ENCODE measurements at places on chromosomes 13 and 19.

DNA sequence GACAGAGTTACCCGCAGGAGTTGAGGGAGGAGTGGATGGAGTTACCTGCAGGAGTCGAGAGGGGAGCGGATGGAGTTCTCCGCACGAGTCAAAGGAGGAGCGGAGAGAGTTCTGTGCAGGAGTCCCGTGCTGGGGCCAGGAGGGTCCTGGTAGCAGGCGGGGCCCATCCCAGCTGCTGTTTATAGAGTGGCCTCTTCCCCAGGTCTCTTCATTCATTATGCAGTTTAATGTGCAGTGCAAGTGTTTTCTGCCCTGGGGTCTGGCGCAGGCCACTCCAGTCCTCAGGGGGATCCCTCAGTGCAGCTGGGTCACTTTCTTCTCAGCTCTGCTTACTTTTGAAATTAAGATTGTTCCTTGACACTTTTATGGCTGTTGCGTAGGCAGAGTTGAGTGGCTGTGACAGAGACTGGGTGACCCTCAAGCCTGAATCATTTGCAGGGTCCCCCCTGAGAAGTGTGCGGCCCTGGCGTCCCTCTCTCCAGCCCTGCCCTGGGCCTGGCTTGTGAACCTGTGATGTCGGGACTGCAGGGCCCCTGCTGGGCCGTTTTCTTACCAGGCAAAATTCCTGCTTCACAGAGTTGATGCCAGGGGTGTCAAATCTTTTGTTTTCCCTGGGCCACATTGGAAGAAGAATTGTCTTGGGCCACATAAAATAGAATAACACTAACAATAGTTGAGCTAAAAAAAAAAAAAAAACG lies 17.9 kb downstream of the TFDP1 start:
- DNase-seq = no peak

DNA sequence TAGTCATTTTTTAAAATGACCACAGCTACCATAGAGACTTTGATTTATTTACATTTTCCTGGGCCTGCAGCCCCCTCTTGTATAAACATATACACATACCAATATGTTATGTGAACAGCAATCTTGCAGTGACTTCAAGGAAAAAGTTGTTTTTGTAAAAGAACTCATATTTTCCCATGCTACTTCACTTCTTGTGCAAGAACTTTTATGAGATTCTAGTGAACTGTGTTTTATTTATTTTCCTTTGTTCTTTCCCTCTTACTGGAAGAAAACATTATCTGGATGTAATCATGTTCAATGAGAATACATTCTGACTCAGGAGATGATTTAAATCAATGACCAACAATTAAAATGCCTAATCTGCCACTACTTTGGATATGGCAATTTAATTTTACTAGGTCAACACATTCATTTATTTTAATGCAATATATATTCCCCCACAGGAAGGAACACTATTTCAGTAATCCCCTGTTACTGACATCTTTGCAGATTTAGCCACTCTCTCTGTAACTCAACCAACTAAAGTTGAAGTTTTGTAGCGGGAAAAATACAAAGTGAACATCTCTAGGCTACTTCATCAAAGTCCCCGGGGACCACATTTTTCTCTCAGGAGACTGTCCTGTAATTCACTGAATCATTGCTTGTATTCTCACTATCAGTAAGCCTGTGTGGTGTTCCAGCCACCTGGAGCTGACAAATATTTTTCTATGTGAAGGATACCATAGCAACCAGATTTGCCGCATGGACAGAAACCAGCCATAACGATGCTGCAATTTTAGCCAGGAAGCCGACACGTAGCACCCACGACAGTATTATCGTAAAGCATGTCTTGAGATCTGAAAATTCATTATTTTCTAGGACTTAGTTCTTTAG lies 90.5 kb downstream of the STARD13 start:
- peak; percentile 78 for DNase-seq

GRCh38 chr13:63864171-63864902 lies 2448.7 kb upstream of the PCDH20 start:
- no peak for DNase-seq

- no peak for DNase-seq
These were observed 54.6 kb downstream of the ARHGAP35 start for GRCh38 chr19:46915386-46915785.

DNA sequence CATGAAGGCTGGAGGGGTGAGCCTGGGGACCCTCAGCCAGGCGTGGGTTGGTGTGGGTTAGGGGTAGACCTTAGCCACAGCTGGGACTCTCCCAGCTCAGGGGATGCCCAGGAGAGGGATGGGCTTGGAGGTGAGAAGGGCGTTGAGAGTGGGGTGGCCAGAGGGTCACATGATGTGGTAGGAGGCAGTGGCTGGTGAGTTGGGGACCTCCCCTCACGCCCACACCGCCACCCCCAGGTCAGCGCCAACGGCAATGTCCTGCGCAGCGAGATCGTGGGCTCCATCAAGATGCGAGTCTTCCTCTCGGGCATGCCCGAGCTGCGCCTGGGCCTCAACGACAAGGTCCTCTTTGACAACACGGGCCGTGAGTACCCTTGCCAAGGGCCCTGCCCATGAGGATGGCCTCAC lies 28.5 kb downstream of the AP1M1 start:
- no peak for DNase-seq

DNA sequence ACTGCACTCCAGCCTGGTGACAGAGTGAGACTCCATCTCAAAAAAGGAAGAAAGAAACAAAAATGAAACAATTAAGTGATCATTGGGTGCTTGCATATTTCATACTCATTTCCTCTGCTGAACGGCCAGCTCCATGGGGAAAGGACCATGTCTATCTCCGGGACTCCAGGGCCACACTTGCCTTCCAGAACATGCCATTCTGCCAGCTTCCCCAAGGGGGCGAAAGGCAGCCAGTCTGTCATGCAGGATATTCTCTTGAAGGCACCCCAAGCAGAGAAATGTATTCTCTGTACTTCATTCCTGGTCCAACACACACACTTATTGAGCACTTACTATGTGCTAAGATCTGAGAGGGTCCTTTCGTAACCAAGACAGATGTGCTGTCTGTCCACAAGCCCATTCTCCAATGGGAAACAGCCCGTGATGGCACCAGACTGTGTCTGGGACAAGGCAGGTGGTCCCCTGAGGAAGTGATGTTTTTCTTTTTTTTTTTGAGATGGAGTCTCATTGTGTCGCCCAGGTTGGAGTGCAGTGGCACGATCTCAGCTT lies 10.2 kb upstream of the CARM1 start:
- no peak for DNase-seq

DNA sequence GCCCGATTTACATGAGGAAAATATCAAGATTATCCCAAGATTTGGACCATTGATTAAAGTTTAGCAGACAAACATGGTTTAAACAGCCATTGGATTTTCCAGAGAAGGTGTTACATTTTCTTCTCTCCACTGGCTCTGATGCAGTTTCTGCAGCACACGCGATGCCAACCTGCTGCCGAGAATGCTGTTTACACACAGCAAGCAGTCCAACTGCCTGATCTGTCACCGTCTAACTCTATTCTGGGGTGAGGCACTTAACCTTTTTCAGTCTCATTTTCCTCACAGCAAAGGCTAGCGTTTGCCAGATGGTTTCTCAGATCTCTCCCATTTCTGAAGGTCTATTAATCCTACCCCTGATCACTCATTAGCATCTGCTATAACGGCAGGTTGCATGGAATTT lies 763.5 kb upstream of the GPC6 start:
- no peak for DNase-seq

DNA sequence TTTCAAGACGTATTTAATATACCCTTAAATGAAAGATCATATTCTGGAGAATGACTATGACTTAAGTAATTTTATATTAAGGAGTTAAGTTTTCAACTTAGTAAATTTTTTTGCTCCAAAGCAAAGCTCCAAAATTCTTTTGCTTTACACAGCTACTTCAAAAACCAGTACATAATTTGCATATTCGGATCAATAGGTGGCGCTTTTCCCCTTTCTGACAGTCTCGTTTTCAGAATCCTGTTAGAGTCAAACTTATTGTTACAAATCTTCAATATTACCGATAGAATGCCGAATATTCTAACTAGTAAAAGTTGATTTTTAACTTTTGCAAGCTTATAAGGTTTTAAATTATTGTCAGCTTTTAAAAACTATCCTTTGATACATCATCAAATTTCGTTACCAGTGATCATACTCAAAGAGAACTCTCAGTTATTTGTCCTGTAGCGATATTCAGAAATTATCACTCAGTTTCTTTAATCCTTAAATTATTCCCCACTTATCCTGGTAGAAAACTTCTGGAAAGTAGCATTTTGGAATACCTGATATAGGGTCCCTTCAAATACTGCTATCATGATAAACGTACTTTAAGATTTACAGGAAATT lies 852.7 kb upstream of the KLHL1 start:
- no peak for DNase-seq

DNA sequence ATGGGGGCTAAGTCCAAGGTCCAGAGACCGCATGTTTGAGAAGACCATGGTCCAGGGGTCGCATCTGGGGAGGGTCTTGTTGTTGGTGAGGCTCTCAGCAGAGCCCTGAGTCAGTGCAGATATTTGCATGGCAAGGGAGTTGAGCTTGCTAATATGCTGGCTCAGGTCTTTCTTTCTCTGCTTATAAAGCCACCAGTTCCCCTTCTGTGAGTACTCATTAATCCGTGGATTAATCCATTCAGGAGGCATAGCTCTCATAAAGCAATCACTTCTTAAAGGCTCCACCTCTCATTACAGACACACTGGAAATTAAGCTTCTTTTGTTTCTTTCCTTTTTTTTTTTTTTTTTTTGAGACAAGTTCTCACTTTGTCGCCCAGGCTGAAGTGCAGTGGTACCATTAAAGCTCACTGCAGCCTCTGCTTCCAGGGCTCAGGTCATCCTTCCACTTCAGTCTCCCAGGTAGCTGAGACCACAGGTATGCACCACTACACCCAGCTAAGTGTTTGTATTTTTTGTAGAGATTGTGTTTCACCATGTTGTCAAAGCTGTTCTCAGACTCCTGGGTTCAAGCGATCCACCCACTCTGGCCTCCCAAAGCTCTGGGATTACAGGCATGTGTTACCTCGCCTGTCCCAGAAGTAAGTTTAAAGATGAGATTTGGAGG lies 216.4 kb downstream of the SLITRK5 start:
- DNase-seq = no peak

- DNase-seq = no peak
These were observed at the start of gene GPR18 for GRCh38 chr13:99258210-99258860. Gene GPR18, minus strand, starts transcription at chr13:99258379. Its CDS starts 2,507 bp downstream, at chr13:99255872.

DNA sequence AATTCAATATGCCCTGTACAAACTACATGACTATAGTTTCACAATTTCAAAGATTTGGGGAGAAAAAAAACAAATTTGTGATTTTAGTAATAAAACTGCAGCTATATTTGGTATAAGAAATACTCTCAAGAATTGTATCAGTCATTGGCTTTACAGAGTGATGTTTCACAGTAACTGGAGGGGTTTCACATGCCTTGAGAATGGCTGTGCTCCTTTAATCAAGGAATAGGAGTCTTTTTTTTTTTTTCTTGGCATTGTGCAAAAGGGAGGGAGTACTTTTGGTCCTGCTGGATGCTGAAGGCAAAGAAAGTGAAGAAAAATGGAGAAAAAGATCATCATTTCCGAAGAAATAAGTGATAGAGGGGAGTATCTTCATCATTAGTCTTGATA lies 6.8 kb downstream of the ZNF507 start:
- DNase-seq = no peak

GRCh38 chr13:69617587-69617986 lies 490.0 kb upstream of the ATXN8OS start:
- DNase-seq = no peak

- no peak for DNase-seq
These were observed 241.3 kb downstream of the SLITRK6 start for GRCh38 chr13:85557691-85558467.

DNA sequence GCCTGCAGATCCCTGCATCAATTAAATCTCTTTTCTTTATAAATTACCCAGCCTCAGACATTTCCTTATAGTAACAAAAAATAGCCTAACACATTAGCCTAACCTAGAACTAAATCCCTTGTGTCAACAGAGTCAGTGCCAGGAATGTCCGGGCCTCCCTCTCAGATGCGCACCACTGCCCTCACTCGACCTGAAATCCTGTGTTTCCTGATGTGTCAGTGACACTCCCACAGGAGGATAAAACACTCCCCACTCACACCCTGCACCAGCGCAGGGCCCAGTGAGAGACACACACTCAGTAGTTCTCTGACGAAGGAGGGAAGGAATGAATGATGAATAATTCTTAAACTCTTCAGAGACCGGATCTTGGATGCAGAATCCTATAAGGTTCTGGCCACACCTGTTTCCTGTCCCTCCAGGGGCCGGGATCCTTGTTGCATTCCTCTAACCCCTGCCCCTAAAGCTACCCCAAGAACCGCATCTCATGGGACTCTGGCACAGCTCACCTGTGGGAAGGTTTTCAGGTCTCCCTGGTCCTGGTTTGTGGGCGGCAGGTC lies 3.1 kb downstream of the CEACAM3 start:
- DNase-seq = no peak

DNA sequence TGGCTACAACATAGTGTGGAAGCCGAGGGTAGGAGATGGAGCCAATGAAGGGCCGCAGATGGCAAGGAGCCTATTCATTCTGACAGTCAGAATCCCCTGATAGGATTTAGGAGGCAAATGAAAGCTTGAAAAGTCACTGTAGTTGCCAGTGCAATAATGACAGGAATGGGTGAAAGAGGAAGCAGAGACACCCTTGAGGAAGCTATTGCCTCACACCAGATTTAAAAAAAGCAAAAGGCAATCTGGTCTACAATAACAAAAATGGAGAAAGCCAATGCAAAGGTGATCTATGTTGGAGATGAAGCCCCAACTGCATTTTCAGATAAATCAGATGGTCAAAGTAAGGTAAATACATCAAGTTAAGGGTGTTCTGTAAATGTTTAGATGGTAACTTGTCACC lies 158.5 kb downstream of the TUBA3C start:
- no peak for DNase-seq

GRCh38 chr13:67366533-67366932 lies 136.4 kb upstream of the PCDH9 start:
- DNase-seq = no peak

DNA sequence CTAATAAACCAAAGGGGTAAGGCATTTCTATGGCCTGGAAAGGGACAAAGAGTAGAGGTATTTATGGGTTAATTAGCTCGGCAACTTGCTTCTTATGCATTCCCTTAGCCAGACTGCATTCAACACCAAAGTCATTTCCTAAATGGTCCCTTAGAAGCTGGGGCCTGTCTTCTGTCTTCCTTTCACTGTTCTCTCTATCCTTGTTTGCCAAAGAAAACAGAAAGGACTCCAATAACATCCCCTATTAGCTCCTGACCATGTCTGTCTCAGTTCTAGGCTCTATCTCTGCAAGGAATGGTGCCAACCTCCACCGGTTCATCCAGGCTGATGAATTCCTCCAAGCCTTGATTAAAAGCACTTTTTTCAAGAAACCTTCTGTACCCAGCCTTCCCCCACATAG lies 123.5 kb downstream of the KCTD12 start:
- no peak for DNase-seq

GRCh38 chr13:93635616-93636032 lies 409.0 kb downstream of the GPC6 start:
- DNase-seq = peak; percentile 37

DNA sequence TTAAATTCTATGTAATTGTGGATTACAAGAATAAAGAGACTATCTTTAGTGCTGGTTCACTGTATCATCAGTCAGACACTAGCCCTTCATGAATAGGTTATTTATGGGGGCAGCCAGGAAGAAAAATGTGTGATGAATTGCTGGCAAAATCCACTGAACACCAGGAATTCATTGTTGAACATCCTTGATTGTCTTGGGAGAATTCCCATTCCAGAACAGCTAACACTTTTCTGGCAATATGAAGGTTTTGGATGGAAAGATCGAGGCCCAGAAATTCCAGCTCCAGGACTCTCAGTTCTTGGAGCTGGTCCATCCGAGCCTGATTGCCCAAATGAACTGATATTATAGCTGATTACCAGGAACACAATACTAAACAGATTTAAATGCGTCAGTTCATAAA lies 11.5 kb upstream of the SPART start:
- DNase-seq = no peak
